ENCODE measurements at places on chromosomes 6 and 20. TPM values are rescaled to one million over a fixed set of nuclear protein-coding genes. Genes with fewer than 3 reads are reported as not detected.

GRCh38 chr6:4155848-4156466 lies 20.6 kb upstream of the ECI2 start:
- peaks cover 6% of the 10 kb centered on the region for H3K27me3 ChIP-seq
- peak; percentile 91 for DNase-seq
- H3K4me1 ChIP-seq, result peaks cover 6% of the 10 kb centered on the region
- no peak overlapping the region for H3K27ac ChIP-seq

NFYA gene
- total RNA-seq, result 31.1 TPM

- H3K27me3 ChIP-seq, result peaks cover 7% of the 10 kb centered on the region
- no peaks in the 10 kb centered on the region for H3K36me3 ChIP-seq
- no peak overlapping the region for H3K4me3 ChIP-seq
- no peaks in the 10 kb centered on the region for H3K4me1 ChIP-seq
Observed at GRCh38 chr6:159467473-159468041, 225.5 kb downstream of the SOD2 start.

DNA sequence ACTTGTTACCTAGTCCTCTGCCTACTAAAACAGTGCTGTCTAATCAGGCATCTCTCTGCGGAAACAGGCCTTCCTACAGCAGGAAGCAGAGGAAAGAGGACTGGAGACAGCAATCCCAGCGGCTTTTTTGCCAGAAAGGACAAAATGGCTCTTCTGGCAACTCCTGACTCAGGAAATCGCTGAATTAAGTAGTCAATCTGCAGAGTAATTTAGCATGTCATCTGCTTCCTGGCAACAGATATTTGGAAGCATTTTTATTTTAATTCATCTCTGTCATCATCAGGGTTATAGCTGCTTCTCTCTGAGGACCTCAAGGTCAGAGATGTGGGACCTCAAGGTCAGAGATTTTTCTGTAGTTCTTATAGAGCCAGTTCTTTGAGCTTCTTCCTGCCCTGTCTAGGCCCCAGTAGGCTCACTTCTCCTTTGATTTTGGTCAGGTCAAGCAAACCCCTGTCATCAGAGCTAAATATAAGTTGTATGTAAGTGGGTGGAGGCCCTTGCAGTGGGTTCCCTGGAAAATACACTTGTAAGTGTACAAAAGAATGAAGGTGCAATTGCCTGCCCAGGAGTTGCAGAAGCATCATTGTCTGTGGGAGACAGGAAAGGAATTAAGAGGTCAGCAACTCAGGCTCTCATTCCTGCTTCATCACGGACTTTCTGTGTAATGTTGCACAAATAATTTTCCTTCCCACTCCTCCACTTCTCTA lies 229.4 kb downstream of the ALDH8A1 start:
- no peak overlapping the region for H3K4me3 ChIP-seq
- H3K36me3 ChIP-seq, result no peaks in the 10 kb centered on the region
- no peak overlapping the region for H3K27ac ChIP-seq
- no peaks in the 10 kb centered on the region for H3K4me1 ChIP-seq
- no peak for DNase-seq
- H3K27me3 ChIP-seq, result peaks cover 5% of the 10 kb centered on the region

GRCh38 chr6:87798393-87799278 lies 96.6 kb upstream of the AKIRIN2 start:
- no peaks in the 10 kb centered on the region for H3K4me1 ChIP-seq
- H3K27me3 ChIP-seq, result peaks cover 2% of the 10 kb centered on the region
- DNase-seq, result no peak
- no peak overlapping the region for H3K4me3 ChIP-seq

- DNase-seq, result no peak
- H3K4me3 ChIP-seq, result no peak overlapping the region
- no peaks in the 10 kb centered on the region for H3K27me3 ChIP-seq
- H3K4me1 ChIP-seq, result no peaks in the 10 kb centered on the region
Observed at GRCh38 chr6:29603930-29604329, 19.0 kb downstream of the OR2H2 start.

- H3K27me3 ChIP-seq, result peaks cover 1% of the 10 kb centered on the region
- H3K4me1 ChIP-seq, result no peaks in the 10 kb centered on the region
- H3K4me3 ChIP-seq, result no peak overlapping the region
Observed at GRCh38 chr20:10798811-10799210, 125.0 kb upstream of the JAG1 start.

- no peak overlapping the region for H3K27ac ChIP-seq
- H3K27me3 ChIP-seq, result no peaks in the 10 kb centered on the region
- no peak for DNase-seq
- H3K36me3 ChIP-seq, result no peaks in the 10 kb centered on the region
- H3K4me3 ChIP-seq, result no peak overlapping the region
Observed at GRCh38 chr6:108638993-108639392, 78.3 kb downstream of the FOXO3 start.

DNA sequence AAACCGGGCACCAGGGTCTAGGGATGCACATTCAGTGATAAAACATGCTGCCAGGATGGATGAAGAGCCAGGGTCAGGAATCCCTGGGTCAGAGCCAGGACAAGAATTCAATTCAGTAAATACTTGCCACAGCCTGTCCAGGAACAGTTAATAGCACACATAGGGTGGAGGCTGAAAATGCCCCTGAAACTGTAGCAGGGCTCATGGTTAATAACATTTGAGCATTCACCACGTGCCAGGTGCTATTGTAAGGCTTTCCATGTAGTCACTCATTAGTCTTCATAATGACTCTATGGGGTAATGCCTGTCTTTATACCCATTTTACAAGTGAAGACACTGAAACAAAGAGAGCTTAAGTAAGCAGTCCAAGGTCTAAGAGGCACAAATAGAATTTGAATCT lies 296.3 kb downstream of the LRFN2 start:
- H3K4me1 ChIP-seq, result no peaks in the 10 kb centered on the region
- H3K36me3 ChIP-seq, result no peaks in the 10 kb centered on the region
- no peak for DNase-seq
- H3K27ac ChIP-seq, result no peak overlapping the region

- no peaks in the 10 kb centered on the region for H3K27me3 ChIP-seq
- no peak overlapping the region for H3K27ac ChIP-seq
- DNase-seq, result no peak
- no peak overlapping the region for H3K4me3 ChIP-seq
Observed at GRCh38 chr6:146339716-146340115, 203.9 kb upstream of the RAB32 start.

DNA sequence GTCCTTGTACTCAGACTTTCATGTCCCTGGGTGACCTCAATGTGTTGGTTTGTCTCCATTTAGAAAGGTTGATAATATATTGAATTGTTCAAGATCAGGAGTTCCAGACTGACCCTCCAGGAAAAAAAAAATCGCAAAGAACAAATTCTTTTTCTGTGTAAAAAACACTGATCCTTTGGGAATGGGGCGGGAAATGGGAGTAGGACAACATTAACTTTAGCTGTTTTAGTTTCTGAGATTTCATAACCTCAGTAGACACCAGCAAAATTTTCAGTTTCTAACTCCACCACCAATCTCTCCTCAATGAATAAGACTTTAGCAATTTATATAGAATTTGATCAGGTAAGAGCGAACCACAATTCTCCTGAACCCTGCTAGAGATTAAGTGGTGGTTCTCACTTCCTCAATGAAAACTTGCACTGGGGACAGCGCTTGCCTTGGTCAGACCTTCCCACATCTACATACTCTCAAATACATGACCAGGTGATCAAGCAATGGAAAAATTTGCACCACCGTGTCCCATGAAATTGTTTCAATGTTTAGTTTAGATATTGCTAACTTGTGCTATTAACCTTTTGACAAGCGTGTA lies 231.2 kb upstream of the PLN start:
- no peak for DNase-seq
- no peaks in the 10 kb centered on the region for H3K27me3 ChIP-seq
- H3K27ac ChIP-seq, result no peak overlapping the region
- no peaks in the 10 kb centered on the region for H3K4me1 ChIP-seq
- no peak overlapping the region for H3K4me3 ChIP-seq
- H3K36me3 ChIP-seq, result no peaks in the 10 kb centered on the region

OTOR gene
- not detected for total RNA-seq

GRCh38 chr6:112231164-112231563 lies 23.2 kb downstream of the LAMA4 start:
- H3K27me3 ChIP-seq, result peaks cover 7% of the 10 kb centered on the region
- no peak for DNase-seq
- H3K4me1 ChIP-seq, result peaks cover 7% of the 10 kb centered on the region
- no peaks in the 10 kb centered on the region for H3K36me3 ChIP-seq
- no peak overlapping the region for H3K4me3 ChIP-seq

DNA sequence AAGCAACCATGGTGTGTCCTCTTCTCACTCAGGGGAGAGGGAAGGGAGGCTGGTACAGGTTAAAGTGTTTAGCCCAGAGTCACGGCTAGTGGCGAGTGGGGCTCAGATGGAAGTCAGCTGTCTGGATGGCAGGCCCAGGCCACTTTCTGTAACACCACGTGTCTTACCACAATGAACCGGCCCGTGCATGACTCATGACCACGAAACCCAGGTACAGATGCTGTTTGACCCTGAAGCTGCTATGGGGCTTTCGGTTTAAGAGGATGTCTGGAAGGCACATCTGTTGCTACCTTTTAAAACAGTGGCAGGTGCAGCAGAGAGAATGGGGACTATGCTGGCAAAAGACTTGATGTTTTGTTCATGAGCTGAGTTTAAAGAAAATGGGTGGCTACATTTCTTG lies 36.5 kb upstream of the MPC1 start:
- DNase-seq, result peak; percentile 88
- H3K4me1 ChIP-seq, result peaks cover 69% of the 10 kb centered on the region
- no peaks in the 10 kb centered on the region for H3K27me3 ChIP-seq
- peak overlapping the region; percentile 75 for H3K27ac ChIP-seq
- peaks cover 15% of the 10 kb centered on the region for H3K36me3 ChIP-seq

DNA sequence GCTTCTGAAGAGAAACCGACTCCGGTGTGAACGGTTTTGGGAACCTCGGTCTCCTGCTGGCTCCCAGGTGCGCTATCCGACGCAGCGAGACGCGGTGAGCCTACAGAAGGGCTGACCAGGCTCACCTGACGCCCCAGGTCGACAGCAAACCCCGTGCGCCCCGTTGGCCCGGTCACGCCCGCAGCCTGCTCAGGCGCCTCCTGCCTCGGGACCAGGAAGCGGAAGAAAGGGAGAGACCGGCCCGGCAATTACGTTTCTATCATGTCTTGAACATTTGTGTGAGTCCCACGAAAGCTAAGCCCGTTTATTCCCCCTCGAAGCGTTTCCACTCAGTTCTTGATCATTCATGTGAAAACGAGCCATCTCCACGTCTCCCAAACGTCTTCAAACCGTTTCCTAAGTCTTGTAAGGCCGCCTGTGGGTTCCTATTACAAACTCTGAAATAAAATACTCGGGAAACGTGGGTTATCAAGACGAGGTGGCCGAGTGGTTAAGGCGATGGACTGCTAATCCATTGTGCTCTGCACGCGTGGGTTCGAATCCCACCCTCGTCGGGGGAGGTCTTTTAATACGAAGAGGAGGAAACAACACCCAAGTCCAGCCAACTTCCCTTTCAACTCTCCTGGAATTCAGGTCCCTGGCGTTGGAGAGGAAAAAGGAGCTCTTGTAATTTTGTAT lies 150.5 kb upstream of the PRSS16 start:
- peak overlapping the region; percentile 76 for H3K4me3 ChIP-seq
- peaks cover 9% of the 10 kb centered on the region for H3K4me1 ChIP-seq
- peak; percentile 70 for DNase-seq
- H3K27me3 ChIP-seq, result peaks cover 50% of the 10 kb centered on the region
- H3K36me3 ChIP-seq, result no peaks in the 10 kb centered on the region

ELOVL4 gene
- total RNA-seq, result 1.4 TPM

DNA sequence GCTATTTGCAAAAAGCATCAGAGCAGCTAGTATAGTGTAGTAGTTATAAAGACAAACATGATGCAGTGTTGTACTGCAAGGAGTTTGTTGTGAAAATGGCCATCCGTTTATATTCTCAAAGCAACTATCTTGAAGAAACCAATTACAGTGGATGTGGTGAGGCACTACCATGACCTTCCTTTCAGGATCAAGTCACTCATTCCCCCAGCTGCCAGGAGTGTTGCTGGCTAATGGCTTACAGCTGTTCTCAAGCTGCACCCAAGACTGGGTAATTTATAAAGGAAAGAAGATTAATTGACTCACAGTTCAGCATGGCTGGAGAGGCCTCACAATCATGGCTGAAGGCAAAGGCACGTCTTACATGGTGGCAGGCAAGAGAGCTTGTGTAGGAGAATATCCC lies 29.0 kb downstream of the ADGRF4 start:
- H3K27ac ChIP-seq, result no peak overlapping the region
- peaks cover 12% of the 10 kb centered on the region for H3K4me1 ChIP-seq
- no peak overlapping the region for H3K4me3 ChIP-seq
- H3K27me3 ChIP-seq, result no peaks in the 10 kb centered on the region

LPIN3 gene
- total RNA-seq, result 0.86 TPM

- H3K36me3 ChIP-seq, result no peaks in the 10 kb centered on the region
- no peak overlapping the region for H3K27ac ChIP-seq
- no peaks in the 10 kb centered on the region for H3K27me3 ChIP-seq
- H3K4me1 ChIP-seq, result no peaks in the 10 kb centered on the region
Observed at GRCh38 chr6:155604991-155605390, 149.4 kb upstream of the NOX3 start.

DNA sequence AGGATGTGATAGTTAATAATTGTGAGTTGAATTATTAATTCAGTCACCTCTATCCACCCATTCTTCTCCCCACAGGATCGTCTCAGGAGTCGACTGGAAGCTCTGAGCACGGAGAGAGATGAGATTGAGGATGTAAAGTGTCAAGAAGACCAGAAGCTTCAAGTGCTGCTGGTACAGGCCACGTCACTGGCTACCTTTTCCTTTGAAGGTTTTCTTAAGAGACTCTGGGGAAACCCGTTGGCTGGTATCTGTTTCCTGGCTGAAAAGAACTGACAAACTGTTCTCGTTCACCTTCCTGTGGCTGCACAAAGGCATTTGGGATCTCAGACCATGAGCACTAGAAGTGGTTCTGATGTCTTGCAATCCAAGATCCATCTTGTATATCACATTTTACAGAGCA lies 3.8 kb downstream of the TRIM15 start:
- H3K27ac ChIP-seq, result no peak overlapping the region
- no peaks in the 10 kb centered on the region for H3K36me3 ChIP-seq
- H3K4me1 ChIP-seq, result peaks cover 22% of the 10 kb centered on the region
- peaks cover 45% of the 10 kb centered on the region for H3K27me3 ChIP-seq

- H3K36me3 ChIP-seq, result no peaks in the 10 kb centered on the region
- no peaks in the 10 kb centered on the region for H3K4me1 ChIP-seq
- H3K27me3 ChIP-seq, result no peaks in the 10 kb centered on the region
- no peak overlapping the region for H3K4me3 ChIP-seq
- no peak for DNase-seq
Observed at GRCh38 chr6:9532621-9533557, 882.0 kb downstream of the TFAP2A start.

DNA sequence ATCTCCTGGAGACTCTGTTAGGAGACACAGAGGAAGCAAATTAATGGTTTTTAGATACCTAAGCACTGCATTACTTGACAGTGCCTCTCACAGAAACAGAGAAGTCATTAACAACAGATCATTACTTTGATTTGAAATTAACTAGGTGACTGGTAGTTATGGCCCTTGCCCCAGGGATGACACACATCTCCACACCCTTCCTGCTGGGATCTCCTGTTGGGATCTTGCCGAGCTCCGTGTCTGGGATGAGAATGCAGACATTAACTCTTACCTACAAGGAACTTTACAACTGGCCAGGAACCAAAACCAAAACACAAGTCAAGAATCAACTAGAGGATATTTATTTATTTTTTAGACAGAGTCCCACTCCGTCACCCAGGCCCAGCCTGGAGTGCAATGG lies 2.2 kb upstream of the PRELID3B start:
- H3K36me3 ChIP-seq, result peaks cover 24% of the 10 kb centered on the region
- H3K27me3 ChIP-seq, result peaks cover 2% of the 10 kb centered on the region
- no peak overlapping the region for H3K4me3 ChIP-seq
- H3K27ac ChIP-seq, result no peak overlapping the region

CST5 gene
- total RNA-seq, result not detected

- no peak overlapping the region for H3K27ac ChIP-seq
- H3K4me3 ChIP-seq, result no peak overlapping the region
- H3K36me3 ChIP-seq, result no peaks in the 10 kb centered on the region
- peaks cover 35% of the 10 kb centered on the region for H3K27me3 ChIP-seq
Observed at GRCh38 chr6:52146851-52147445, 39.2 kb upstream of the IL17A start.

CTCFL gene
- not detected for total RNA-seq

- H3K36me3 ChIP-seq, result no peaks in the 10 kb centered on the region
- H3K27ac ChIP-seq, result no peak within 1 kb of the TSS
- peaks cover 49% of the 10 kb centered on the region for H3K27me3 ChIP-seq
Observed at GRCh38 chr20:1894951-1895673, at the start of gene SIRPA. Gene SIRPA, plus strand, starts transcription at chr20:1895407. Its CDS starts 41 bp downstream, at chr20:1895448.
